ENCODE measurements at places on chromosomes 6 and 20. TPM values are rescaled to one million over a fixed set of nuclear protein-coding genes. Genes with fewer than 3 reads are reported as not detected.

Gene CTCFL
- not detected for total RNA-seq

Gene APOM
- 0.40 TPM for total RNA-seq

Gene CST5
- not detected for total RNA-seq

Gene EFCAB8
- total RNA-seq, result under 0.01 TPM

Gene SLC22A7
- total RNA-seq, result not detected

Gene RUNX2
- total RNA-seq, result not detected

Gene PDYN
- not detected for total RNA-seq

Gene OLIG3
- not detected for total RNA-seq

Gene PSORS1C2
- total RNA-seq, result not detected

Gene PHACTR2
- total RNA-seq, result 145 TPM

Gene CPNE5
- 5.7 TPM for total RNA-seq

Gene CLPSL2
- total RNA-seq, result not detected

GRCh38 chr20:38152621-38153221 is 12.3 kb downstream of the TGM2 start:
- peak; percentile 97 for DNase-seq

GRCh38 chr6:42520786-42521607 is 42.8 kb upstream of the UBR2 start:
- DNase-seq, result no peak

DNA sequence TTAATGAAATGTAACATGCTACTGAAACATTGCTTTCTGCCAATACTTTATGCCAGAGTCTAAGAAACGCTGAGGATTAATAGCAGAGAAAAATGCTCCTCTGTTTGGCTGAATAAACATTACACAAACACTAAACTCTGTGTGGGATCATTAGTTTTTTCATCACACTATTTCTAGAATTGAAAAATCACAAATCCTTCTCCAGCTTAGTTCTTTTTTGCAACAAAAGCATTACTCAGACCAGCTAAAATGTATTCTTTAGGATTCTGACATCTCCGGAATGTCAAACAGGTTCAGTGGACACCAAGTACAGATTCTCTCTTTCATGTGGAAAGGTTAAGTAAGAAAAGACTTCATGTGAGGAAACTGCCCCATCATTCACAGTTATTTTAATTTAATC is 226.9 kb downstream of the SIM1 start:
- no peak for DNase-seq

- DNase-seq, result peak; percentile 21
Measured at GRCh38 chr6:29510202-29510601, 22.4 kb upstream of the MAS1L start.

DNA sequence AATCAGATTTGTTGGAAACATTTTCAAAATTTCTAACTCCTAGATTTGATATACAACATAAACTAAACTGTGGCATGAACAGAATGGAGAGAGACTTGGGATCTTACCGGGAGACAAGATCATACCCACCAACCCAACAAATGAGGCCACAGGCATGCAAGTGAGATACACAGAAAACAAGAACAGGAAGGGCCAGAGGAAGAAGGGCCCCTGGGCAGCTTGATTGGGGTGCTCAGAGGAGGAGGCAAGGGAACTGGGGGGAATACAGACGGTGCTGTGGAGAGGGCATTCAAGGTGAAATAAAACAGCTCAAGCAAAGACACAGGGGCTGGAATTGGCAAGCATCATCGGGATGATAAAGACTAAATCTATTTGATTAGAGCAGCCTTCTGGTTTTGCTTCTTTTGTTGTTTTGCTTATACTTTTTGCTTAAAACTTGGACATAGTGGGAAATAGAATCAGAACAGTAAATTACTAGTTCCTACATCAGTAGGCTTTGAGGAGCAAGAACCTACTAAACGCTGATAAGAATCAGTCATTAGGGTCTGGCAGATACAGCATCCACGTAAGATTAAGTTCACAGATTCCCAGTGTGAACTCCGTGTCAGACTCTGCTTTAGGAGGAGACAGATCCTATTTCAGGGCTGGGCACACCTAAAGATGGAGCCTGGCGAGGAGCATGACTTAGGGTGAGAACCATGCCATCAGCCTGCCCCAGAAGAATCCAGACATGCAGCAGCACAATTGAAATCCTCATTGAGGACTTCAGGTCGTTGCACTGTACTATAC is 3.5 kb upstream of the RAMACL start:
- no peak for DNase-seq

- no peak for DNase-seq
Measured at GRCh38 chr6:17565399-17565798, 34.7 kb upstream of the FAM8A1 start.

DNA sequence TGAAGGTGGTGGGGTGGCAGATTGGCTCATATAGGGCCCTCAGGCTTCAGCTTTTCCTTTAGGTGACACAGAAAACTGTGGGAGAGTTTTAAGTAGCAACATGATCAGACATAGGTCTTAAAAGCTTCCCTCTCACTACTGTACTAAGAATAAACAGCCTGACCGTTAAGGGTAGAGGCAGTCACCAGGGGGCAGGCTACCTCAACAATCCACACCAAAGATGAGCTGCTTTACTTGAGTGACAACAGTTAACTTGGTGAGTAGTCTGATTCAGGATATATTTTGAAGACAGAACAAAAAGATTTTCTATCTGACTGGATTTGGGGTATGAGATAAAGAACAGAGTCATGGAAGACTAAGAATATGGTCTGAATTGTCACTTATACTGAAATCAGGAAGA is 193.1 kb upstream of the SHLD1 start:
- DNase-seq, result peak; percentile 68

DNA sequence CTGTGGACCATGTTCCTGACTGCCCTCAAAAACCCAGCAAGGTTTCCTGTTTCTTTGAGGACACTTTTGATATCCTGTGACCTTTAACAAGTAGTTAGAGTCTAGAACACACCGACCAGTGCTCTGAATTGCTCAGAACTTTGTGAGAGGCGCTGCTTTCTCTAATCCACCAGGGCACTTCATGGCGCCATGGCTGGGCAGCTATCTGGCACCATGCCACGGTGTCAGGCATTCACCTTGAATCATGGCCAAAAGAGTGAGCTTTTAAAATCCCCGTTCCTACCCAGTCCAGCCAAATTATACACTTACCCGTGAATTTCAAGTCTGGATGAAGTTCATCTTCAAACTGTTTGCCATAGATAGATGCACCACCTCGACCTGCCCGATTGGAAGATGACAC is 17.0 kb upstream of the CPNE5 start:
- no peak for DNase-seq

DNA sequence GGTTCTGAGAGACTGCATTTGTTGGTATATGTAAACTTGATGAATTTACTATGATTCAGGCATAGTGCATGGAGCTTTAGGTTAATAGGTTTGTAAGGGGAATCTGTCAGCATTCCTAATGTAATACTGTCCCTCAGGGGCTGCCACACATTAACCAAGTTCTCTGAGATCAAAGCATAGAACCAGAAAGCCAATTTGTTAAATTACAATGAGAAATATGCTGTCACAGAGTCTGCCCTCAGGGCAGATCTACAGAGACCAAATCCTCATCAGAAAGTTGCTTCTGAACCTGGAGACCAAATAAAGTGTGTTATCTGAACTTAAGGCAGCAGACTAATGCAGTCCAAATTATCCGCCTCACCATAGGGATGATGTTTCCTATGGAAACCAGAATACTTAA is 250.8 kb upstream of the HTR1E start:
- no peak for DNase-seq

GRCh38 chr6:144152334-144152900 is 2.1 kb downstream of the STX11 start:
- DNase-seq, result no peak

DNA sequence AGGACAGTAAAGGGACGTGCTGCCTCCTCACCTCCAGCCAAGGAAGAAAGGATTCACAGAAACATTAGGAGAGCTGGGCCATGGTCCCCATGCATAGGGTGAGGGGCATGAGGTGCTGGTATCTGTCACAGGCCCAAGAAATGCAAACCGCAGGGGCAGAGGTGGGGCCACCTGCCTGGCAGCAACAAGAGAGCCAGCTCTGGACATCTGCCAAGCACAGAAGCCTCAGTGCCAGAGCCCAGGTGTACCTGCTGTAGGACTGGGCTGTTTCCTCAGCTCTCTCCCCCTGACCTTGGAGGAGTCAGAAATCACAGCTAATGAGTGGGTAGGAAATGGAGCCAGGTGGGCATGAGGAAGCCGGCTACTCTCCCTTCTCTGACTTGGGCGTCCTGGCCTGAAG is 45.3 kb downstream of the SLC2A12 start:
- no peak for DNase-seq

DNA sequence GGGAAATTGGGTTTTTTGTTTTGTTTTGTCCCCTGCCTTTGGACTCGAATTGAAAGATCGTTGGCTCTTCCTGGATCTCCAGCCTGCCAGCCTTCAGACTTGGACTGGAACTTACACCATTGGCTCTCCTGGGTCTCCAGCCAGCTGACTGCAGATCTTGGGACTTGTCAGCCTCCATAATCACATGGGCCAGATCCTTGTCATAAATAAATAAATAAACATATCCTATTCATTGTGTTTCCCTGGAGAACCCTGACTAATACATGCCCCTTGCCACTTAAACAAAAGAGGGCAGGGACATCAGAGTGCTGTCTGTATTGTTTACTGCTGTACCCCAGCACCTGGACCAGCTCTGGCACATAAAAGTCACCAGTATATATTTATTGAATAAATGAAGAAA is 101.5 kb downstream of the CAP2 start:
- peak; percentile 15 for DNase-seq

DNA sequence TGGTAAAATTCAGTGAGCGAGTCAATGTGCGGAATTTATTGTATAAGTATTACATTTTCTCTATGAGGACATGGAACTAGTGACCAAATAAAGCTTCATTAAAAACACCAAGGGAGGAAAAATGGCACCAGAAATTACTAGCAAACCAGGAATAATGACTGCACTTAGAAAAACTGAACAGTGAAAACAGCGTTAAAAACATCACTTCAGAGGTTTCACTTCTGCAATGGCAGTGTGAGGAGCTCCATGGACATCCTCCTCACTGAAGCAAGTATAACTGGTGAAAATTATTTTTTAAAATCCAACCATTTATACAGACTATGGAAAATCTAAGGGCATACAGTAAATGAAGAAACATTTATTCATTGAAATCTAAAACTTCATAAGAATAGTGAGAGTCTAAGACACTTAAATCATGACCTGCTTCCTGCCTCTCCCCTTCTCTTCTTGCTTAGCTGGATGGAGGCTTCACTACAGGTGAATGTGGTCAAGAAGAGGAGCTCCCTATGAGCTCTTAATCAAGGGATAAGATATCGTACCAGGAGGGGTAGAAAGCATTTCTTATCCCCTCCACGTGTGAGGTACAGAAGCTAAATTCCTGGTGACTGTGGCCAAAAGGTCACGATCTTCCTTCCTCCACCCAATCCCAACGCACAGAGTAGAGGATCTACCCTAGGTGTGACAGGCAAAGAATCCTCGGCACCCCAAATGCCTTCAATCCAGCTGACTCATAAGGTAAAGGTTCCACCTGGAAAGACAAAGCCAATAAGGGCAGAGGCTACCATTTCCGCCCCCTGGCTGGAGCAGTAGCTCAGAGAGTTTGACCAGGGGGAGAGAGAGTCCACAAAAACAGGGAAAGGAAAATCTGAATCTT is 12.3 kb upstream of the ASF1A start:
- DNase-seq, result no peak

DNA sequence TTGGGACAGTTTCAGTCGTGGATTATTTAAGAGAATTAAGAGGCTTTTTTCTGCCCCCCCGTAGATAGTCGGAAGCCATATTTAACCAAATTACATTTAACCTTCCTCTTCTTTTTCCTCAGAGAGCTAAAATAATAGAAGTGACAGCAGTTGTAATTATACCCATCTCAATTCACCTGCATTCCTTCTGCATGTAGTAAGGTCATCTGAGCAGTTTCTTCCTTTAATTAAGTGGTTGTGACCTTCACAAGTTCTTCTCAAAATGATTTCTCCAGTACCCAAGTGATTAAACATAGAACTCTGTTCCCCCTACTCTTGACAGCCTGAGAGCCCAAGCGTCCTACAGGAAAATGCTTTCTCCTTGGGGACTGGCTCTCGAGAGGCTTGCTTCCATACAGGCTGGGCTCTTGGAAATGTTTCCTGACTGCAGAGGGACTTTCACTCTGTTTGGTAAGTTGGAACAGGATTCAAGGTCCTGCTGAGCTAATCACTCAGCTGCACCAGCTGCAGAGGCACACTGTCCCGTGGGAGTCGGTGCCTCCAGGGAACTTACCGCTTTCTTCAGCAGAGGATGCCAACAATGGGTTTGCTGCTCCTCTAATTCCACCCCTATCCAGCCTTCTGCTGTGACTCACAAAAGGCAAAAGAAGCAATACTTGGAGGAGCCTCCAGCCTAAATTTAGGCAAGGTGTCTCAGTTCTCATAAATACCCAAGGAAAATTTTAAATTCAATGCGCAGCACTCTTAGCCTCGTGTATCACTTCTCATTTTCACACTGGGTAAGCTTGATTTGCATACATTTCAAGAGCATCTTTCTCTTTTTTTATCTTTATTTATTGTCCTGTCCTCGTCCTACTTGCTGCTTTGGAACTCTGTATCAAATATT is 414.9 kb downstream of the KIF16B start:
- DNase-seq, result no peak

- no peak for DNase-seq
Measured at GRCh38 chr20:38108438-38108985, 56.6 kb downstream of the TGM2 start.

DNA sequence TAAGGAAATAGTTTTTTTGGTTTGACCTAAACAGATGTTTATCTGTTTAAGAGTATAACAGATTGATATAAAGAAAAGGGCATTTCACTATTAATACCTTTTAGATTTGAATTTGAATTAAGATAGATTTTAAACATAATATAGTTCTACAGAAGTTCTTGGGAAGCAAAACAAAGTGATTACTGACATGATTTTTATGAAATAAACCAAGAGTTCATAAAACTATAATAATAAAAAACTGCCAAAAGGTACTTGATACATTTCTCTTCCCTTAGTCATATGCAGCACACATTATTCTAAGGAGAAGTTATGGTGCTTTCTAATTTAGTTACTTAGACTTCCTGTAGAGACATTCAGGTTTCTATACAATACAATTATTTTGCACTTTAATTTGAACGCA is 9.6 kb downstream of the STXBP5 start:
- no peak for DNase-seq

GRCh38 chr20:32685541-32686529 is 12.1 kb upstream of the C20orf203 start:
- DNase-seq, result no peak

GRCh38 chr20:51037532-51038115 is 14.7 kb upstream of the KCNG1 start:
- DNase-seq, result no peak

- DNase-seq, result no peak
Measured at GRCh38 chr6:140414966-140415620, 1040.6 kb upstream of the CITED2 start.
